ENCODE measurements at places on chromosomes 1 and 21.

DNA sequence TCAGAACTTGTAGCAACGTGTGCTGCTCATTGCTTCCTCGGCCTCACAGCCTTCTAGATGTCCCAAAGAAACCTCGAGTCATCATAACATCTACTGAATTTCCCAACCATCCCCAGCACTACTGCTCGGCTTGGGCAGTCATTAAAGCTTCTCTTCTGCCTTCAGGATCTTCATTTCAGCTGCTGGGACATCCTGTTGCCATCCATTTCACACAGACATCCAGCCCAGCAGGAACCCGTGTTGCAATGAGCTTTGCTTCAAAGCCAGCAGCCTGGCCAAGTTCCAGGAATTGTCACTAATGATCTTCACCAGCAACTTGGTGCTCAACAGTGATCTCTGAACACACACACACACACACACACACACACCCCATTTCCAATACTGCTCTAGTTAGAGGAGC lies 18.5 kb downstream of the WLS start:
- no peak for DNase-seq

DNA sequence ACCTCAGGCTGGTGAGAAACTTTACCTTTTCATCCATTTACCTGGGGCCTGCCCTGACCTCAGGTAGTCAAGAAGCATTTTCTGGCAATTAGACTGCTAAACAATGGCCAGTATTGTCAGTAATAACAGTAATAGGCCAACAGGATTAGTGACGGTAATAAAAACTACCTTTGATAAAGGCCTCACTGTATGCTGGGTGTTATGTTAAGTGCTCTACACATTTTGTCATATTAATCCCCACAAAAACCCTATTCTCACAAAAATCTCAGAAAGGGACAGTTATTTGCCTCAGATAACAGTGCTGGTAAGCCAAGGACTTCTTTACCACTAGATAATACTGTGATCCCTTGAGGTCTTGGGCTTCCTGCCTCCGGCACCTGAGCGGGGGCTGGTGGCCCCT lies 191.4 kb downstream of the FOXD2 start:
- no peak for DNase-seq

GRCh38 chr1:70961374-70961975 lies 86.1 kb downstream of the PTGER3 start:
- no peak for DNase-seq

DNA sequence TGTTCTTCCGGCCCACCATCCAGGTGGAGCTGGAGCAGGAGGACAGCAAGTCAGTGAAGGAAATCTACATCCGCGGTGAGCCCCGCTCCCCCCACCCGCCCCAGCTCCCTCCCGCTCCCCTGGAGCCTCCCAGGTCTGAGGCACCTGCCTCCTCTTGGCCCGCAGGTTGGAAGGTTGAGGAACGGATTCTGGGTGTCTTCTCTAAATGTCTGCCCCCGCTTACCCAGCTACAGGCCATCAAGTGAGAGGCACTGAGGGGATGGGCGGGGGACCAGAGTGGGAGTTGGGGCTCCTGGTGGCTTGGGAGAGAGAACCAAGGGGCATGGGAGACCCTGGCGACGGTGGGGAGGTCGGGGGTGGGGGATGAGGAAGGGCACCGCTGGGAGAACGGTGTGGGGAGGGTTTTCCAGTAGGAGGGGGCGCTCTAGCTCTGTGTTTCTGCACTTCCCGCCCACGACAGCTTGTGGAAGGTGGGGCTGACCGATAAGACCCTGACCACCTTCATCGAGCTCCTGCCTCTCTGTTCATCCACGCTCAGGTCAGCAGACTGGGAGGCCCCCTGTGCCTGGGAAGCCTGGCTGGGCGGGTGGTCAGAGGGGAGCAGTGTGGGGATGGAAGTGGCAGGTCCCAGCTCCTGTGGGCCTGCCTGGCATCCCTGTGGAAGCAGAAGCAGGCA lies 4.2 kb downstream of the LRRC71 start:
- no peak for DNase-seq

GRCh38 chr1:203133970-203134725 lies 6.6 kb downstream of the ADORA1 start:
- no peak for DNase-seq

DNA sequence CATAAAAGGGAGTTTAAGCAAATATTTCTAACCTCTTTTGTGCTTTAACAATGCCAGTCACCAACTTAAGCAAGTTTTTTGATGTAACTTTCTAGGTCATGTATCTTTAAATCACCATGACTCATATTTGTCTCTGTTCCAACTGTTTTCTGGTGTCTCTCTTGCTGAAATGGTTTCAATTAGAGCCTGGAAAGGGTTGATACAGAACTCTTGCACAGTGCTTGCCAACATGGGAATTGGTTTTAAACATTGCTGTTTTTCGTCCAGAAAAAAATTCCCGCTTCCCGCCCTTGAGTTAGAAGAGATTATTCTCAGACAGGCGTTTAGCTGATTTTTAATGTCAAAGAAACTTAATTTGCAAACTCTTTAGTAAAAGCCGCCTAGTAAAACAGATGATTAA lies 46.4 kb upstream of the SLC22A15 start:
- DNase-seq, result no peak

DNA sequence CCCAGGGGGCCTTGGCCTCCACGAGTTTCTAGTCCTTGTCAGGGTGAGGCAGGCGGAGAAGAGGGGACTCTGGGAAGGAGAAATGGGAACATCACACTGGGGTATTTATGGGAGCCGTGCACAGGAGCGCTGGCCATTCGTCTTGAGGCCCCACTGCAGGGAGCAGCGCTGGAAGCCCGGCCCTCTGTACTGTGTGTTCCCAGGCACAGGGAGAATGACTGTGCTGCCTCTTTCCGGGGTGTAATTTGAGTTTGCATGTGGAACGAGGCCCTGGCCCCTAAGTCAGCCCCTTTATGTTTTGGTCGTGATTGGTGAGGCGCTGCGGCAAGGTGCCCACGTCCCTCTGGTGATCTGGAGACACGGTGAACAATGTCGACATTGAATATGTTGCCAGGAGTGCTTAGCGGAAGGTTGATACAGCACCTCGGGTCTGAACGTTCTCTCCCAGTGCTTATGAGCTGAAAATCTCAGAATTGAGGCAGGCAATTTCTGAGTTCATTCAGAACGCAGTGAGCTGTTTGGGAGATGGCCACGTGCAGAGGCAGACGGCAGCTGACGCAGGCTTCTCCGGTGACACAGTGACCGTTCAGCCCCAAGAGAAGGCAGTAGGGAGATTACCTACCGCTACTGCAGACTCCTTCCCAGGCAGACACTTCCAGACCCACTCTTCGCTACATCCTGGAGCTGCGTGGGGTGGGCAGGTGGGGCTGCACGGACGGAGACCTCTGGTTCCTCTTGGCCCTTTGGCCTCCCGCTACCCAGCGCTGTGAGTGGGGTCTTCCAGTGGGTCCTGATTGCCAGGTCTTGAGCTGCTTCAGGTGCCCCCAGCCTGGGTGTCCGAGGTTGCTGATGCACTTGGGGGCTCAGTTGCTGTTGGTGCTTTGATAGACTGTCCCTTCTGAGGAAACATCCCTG lies 265.8 kb downstream of the CAMTA1 start:
- no peak for DNase-seq

DNA sequence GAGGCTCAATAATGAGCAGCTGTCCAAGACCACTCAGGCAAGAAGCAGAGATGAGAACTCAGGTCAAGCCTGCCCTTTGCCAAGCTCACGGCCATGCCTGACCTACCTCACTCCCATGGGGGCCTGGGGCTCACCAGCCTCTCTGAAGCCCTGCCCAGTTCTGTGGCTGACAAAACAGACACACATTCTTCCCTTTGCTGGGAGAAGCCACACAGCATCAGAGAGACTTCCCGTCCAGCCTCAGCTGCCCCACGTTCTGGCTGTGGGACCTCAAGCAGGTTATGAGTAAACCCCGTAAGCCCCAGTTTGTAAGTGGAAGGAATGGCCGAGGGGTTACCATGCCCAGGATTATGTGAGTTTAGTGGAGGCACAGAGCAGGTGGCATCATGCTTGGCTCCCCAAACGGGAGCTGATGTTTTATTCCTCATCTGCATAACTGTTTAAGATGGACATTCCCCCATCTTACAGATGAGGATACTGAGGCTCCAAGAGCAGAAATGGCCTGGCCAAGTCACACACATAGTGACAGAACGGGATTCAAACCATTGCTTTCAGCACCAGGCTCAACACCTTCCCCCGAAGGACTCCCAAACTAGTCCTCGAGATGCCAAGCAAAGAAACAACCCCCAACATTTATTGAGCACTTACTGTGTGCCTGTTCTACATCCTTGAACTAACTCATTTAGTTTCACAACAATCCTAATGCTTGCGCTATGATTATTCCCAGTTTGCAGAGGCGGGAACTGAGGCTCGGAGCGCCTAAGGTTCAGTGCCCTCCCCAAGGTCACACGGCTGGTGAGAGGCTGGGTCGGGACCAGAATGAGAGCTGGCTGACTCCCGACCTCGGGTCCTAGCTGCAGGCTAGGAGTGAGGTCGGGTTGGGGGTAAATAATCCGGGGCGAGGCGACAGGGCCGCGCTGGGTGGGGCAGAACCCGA lies 49.1 kb upstream of the LAPTM5 start:
- no peak for DNase-seq

DNA sequence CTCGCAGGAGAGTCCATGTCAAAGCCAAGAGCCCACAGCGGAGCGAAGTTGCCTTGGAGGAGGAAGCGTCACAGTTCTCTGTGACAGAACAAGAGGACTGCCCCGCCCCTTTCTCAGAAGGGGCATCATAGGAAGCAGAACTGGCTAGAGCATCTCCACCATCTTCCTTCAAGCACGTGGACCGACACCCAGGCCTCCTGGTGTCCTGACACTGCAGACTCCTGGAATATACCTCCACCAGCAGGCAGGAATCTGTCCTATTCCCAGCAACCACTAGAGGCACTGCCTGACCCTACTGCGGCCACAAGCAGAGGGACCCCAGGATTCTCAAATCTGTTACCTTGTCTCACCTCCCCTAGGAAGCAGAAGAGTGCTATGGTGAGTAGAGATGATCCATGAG lies 37.8 kb downstream of the GPA33 start:
- DNase-seq, result no peak

GRCh38 chr1:63632110-63632509 lies 38.9 kb downstream of the PGM1 start:
- no peak for DNase-seq

Data from CD4-positive, alpha-beta T cell treated with Interleukin-17A for 1 hour (primary cell).